Spinal cord (tissue), 10 donors: ENCODE measurements at places on chromosomes 12 and 14. TPM values are rescaled to one million over a fixed set of nuclear protein-coding genes. Genes with fewer than 3 reads are reported as not detected.

The RASAL1 gene
- 2.6 TPM for total RNA-seq

The FGD6 gene
- 23.5 TPM for total RNA-seq

The RPS6KL1 gene
- 15.9 TPM for total RNA-seq

The KRT6C gene
- not detected for total RNA-seq

The OR6C2 gene
- total RNA-seq = not detected

The IGFBP6 gene
- 96.6 TPM for total RNA-seq

The PDE3A gene
- 29.9 TPM for total RNA-seq

The C12orf42 gene
- total RNA-seq = not detected

The ANKRD33 gene
- total RNA-seq = 0.17 TPM

The NOVA1 gene
- 58.2 TPM for total RNA-seq

The KIF26A gene
- 15.5 TPM for total RNA-seq
